Activated CD4-positive, alpha-beta T cell treated with anti-CD3 and anti-CD28 coated beads, Interleukin-2, amount 50 U/mL, for 4 hours (primary cell): ENCODE measurements at places on chromosomes 16 and 17.

DNA sequence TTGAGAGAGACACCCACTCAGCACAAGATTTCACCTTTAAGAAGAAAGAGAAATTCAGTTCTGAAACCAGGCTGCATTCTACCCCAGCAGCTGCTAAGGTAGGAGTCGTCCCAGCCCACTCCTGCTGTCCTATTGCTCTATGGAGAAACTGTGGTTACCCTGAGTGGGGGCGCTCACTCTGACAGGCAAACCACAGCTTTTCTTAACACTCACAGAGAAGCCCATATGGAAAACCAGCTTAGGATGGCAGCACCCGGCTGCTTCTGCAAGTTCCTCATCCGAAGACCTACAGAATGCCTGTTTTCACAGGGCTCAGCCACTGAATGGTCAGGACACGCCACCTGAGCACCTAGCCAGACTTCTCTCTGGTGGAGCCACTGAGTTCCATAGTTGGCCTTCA, 7.5 kb downstream of the ATP5PD start:
- DNase-seq, result no peak

GRCh38 chr17:55533608-55534007, 22.4 kb upstream of the SMIM36 start:
- DNase-seq, result no peak

DNA sequence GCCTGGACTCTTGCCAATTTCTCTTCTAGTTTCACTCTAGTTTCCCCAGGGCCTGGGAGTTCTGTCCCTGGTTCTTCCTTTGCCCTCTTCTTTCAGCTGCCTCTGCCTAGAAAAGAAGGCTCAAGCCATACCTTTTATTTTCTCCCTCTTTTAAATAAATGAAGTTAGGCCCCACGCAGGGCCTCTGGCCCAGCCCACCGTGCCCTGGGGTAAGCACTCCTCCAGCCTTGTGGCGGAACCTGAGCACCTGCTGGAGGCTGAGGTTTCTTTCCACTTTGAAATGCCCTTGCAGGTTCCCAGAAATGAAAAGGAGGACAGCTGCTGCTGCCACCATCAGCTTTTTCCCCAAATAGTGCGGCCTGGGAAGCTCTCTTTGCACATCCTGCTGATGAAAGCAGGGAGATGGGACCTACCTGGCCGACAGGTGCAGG, 139.4 kb downstream of the CCDC182 start:
- DNase-seq, result no peak

- peak; percentile 16 for DNase-seq
Measured at GRCh38 chr17:65163990-65164495, 26.9 kb downstream of the RGS9 start.

DNA sequence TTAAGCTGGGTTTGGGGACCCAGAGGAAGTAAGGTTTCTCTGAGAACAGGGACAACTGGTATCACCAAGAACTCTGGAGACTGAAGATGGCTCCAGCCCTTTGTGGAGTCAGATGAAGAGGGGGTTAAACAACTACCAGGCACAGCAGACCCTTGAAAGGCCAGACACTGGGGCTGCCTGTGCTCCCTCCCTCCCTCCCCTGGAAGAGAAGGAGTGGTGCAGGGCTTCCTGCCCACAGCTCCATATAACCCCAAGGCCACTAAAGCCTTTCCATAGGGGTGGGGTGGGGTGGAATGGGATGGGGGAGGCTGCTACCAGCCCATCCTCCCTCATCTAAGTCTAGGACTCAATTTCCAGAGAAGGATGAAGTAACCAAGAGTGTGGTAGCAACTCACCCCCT, 66.7 kb downstream of the CCDC182 start:
- DNase-seq, result no peak

DNA sequence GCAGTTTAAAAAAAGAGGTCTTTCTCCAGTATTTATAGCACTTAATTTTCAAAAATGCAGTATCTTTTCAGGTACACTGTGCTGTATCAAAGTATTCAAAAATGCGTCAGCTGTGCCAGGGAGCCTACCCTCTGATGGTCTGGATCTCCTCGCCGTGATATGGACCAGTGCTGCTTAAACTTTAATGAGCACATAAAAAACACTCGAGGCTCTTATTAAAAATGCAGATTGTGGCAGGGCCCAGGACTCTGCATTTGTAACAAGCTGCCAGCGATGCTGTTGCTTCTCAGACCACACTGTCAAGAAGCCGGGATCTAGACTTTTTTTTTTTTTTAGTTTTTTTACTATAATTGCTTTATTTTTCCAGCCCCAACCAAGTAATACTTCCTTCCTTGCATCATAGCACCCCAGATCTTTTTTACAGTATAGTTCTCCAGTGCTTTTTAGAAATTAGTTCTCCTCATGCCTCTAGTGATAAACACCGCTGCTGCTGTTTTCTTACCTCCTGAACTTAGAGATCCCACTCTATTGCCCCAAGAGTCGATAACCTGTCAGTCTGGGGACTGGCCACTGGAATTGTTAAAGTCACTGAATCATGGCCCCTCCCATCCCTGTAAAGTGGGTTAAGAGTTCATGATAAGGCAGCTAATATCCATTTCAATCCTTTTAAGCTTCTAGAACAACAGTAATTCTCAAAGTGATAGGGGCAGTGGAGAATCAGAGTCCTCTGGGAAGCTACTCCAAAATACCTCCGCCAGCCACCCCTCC, 1.6 kb upstream of the SMARCD2 start:
- DNase-seq, result no peak

- DNase-seq, result no peak
Measured at GRCh38 chr17:62911114-62911513, 54.9 kb upstream of the TANC2 start.

GRCh38 chr17:38663125-38663751, 11.5 kb downstream of the EPOP start:
- peak; percentile 28 for DNase-seq

GRCh38 chr17:73643001-73643851, 1.0 kb downstream of the SDK2 start:
- DNase-seq, result no peak

DNA sequence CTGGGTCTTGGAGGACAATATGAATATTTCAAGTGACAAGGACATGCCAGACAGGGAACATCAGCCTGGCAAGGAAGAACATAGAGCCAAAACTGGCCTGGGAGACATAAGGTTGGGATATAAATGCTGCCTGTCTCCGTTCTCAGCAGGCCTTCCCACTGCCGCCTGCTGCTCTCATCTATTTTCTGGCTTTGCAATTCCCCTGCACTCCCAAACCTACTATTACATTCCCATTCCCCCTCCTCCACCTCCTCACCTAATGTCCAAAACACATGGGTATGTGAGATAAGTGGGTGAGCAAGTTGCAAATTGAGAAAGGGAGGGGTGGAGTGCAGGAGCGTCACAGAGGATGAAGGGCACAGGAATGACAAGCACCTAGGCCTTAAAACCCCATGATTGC, 244.3 kb upstream of the CDH8 start:
- no peak for DNase-seq

DNA sequence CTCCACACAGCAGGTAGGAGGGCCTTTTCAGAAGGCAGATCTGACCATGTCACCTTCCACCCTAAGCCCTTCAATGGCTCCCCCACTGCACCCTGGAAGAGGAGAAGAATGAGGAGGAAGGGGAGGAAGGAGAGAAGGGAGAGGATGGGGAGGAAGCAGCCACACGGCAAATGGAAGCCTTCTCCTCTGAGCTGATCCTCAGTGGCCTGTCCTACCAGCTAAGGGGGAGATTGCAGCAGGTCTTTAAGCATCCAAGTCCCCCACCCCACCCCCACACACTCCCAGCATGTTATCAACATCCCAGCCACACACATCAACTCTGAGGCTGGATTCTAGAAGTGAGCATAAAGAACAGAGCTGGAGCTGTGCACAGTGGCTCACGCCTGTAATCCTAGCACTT, 46.2 kb upstream of the RBFOX3 start:
- DNase-seq, result no peak

GRCh38 chr16:22648941-22649340, 138.2 kb downstream of the NPIPB5 start:
- no peak for DNase-seq

- no peak for DNase-seq
Measured at GRCh38 chr16:35377142-35377541, 1917.7 kb downstream of the TP53TG3F start.

DNA sequence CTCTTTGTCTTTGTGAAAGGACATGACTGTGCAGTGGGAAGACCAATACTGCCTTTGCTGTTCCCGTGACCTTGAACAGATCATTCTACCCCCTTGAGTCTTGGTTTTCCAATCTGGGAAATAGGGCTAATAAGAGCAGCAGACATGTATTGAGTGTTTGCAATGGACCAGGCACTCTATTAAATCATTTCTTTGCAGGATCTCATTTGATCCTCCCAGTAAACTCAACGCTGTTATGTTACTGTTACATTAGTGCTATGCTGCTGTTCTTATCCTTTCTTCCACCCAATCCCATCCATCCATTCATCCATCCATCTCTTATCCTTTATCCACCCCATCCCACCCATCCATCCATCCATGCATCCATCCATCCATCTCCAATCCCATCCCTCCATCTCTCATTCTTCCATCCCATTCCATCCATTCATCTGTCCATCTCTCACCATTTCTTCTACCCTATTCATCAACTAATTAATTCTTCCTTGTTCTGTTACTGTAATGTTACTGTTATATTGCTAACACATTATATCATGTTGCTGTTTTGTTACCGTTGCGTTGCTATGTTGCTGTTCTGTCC, 65.1 kb downstream of the ABCC6 start:
- no peak for DNase-seq

DNA sequence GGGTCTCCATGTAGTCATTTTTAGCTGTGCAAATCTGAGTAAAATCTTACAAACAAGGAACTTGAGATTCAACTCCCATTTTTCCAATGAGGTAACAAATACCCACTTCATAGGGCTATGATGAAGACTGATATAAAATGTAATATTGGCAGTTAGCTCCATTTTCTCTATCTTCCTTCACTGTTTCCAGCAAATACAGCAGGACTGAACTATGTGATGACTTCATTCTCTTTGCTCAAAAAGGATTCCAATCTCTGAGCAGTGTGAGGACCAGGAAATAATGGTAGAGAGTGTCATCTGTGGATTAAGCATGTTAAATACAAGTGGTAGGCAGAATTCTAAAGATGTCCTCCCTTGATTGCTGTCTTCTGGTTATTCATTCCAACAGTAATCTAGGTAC, 18.3 kb downstream of the RND2 start:
- DNase-seq, result no peak

- no peak for DNase-seq
Measured at GRCh38 chr17:72870367-72870985, 222.0 kb downstream of the SLC39A11 start.

GRCh38 chr17:66778531-66779236, 56.2 kb upstream of the CACNG5 start:
- DNase-seq, result no peak

DNA sequence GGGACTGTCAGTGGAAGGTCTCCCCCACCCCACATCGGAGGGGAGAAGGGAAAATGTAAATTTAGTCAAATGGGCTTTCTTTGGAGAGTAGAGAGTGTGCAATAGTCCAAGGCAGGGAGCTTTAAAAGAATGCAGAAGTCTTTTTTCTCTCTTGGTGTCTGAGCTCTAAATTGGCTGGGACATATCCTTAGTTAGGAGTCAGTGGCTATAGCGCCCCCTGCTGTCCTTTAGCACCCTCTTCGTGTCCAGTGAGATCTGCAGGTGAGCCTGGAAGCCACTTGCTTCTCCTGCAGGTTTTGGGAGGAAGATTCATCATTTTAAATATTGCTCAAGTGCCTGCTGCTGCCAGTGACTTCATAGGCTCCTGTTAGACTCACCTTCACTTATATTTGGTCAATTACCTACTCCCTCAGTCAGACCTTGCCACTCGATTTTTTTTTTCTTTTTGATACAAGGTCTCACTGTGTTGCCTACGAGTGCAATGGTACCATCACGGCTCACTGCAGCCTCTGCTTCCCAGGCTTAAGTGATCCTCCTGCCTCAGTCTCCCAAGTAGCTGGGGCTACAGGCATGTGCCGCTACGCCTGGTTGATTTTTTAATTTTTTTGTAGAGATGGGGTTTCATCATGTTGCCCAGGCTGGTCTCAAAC, 174.8 kb downstream of the PRKCB start:
- peak; percentile 80 for DNase-seq

DNA sequence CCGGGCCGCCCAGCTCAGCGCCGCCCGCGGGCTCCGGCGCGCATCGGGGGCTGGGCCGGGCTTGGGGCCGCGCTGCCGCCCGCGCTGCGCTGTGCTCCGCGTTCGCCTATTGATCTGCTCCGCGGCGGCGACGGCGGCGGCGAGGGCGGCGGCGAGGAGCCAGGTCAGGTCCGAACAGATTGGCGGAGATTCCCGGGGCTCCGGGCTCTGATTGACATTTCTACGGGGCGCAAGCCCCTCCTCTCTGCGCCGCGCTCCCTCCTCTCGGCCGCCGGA, 559 bp downstream of the IRX3 start:
- no peak for DNase-seq

GRCh38 chr16:51327001-51327400, 175.9 kb upstream of the SALL1 start:
- DNase-seq, result no peak

GRCh38 chr17:42392692-42393415, 4.6 kb upstream of the STAT3 start:
- no peak for DNase-seq

- no peak for DNase-seq
Measured at GRCh38 chr16:10551881-10552280, 28.5 kb downstream of the EMP2 start.
